ENCODE measurements at places on chromosomes 16 and 17. TPM values are rescaled to one million over a fixed set of nuclear protein-coding genes. Genes with fewer than 3 reads are reported as not detected.

DNA sequence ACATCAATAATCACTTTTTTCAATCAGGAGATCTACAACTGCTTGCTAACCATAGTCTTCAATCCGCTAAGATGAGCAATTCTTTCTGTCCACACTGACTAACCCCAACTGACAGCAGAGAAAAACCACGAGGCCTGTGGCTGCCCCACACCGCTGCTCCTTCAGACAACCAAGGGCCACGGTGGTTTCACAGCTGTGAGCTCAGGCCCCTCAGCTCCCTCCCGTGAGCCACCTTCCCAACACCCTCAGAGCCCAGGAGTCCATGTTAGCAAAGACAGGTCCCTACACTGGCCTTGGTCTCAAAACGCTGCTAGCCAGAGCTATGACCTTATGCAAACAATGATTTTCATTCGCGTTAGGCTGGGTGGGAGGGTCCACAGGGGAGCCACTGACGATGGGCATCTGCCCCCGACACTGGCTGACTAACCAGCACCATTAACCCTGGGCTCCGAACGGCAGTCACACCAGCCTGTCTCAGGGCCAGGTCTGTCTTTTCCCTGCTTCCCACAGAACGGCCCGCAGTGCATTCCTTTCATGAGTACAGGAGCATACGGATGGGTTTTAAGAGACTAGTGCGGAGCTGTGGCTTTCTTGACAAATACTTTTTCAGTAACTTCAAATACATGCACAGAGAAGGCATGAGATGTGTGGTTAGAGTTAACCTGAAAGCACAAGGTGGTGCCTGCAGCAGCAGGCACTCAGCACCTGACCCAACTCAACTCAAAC lies 67.3 kb downstream of the ANKRD11 start:
- DNase-seq: peak; percentile 33

GRCh38 chr17:1491443-1492248 lies 840 bp downstream of the MYO1C start:
- DNase-seq: peak; percentile 32

- DNase-seq: no peak
Observed at GRCh38 chr16:85479972-85480726, 133.0 kb upstream of the GSE1 start.

DNA sequence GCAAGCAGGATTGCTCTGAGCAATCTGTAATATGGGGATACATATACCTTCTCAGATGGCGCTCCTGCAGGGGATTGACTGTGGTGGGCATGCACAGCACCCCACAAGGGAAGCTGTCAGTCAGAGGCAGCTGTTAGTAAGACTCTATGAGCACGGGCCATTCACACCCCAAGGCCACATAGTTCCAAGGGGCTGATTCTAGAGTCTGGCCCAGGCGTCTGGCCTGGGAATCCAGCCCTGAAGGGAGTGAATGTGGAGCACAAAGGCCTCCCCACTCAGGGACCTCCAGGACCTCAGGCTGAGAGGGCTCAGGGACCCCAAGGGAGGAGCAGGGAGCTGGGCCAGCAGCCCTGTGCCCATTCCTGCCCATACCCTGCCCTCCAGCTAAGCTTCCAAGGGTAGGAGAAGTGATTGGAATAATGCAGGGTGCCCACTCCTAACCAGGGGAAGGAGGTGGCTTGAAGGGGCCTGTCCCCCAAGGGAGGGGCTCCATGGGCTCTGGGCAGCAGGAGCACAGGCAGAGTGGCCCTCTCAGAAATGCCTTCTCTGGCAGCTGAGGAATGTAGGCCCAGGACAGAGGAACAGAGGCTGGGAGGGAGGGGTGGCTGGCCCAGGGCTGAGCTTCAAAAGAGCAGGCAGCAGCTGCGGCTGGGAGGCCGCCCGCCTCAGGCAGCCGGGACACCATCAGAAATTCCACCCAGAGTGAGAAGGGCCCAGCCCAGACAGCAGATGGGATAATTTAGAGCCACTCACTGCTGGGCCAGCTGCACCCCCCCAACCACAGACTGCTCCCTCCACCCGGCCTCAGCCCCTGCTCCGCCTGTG lies 48.9 kb upstream of the MRPS23 start:
- DNase-seq: peak; percentile 67

The PRAC2 gene
- total RNA-seq: not detected

Data from fibroblast of the aortic adventitia (primary cell).